Cardiac septum (tissue), 1 donor: ENCODE measurements at places on chromosomes 12 and 14. TPM values are rescaled to one million over a fixed set of nuclear protein-coding genes. Genes with fewer than 3 reads are reported as not detected.
A peak's percentile ranks its signal among the peaks of the same experiment; 100 is the strongest.

- no peak for DNase-seq
These were observed 1.6 kb downstream of the CRIP2 start for GRCh38 chr14:105476097-105476830.

GRCh38 chr14:91143862-91144261, 30.0 kb downstream of the DGLUCY start:
- DNase-seq, result no peak

Gene HHIPL1
- 1.9 TPM for total RNA-seq

GRCh38 chr12:57095440-57095839, 6.5 kb downstream of the NAB2 start:
- DNase-seq, result peak; percentile 35

GRCh38 chr12:51386351-51386750, 4.9 kb downstream of the GALNT6 start:
- DNase-seq, result no peak

Gene PZP
- total RNA-seq, result 0.46 TPM

DNA sequence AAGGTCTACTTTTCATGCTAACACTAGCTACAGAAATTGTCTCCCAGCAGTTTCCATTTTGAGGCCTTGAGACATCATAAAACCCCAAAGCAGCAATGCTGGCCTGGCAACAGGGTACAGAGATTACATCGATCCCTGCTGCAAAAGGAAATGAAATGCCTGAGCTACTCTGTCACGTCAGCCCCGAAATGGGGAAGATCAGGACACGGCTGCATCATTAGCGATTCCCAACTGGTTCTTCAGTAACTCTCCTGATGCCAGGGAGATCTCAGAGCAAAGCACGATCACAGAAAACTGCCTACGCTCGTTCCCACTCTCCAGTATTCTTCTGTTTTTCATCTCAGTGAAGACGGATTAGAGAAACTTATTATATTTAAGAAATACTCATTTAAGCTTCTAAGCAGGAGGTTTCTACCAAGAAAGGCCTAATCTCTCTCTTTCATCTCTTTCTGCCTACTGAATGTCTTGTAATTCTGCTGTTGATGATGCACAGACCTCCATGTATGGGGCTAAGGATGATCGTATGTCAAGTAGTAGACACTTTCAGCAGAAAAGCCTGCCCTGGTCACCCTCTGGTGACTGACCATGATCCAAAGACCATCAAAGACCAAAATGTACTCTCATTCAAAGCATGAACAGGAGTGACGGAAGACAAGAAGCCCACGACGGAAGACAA, 168.5 kb downstream of the RIMBP2 start:
- DNase-seq, result no peak

Gene CD27
- total RNA-seq, result not detected

Gene SLC39A5
- total RNA-seq, result not detected

DNA sequence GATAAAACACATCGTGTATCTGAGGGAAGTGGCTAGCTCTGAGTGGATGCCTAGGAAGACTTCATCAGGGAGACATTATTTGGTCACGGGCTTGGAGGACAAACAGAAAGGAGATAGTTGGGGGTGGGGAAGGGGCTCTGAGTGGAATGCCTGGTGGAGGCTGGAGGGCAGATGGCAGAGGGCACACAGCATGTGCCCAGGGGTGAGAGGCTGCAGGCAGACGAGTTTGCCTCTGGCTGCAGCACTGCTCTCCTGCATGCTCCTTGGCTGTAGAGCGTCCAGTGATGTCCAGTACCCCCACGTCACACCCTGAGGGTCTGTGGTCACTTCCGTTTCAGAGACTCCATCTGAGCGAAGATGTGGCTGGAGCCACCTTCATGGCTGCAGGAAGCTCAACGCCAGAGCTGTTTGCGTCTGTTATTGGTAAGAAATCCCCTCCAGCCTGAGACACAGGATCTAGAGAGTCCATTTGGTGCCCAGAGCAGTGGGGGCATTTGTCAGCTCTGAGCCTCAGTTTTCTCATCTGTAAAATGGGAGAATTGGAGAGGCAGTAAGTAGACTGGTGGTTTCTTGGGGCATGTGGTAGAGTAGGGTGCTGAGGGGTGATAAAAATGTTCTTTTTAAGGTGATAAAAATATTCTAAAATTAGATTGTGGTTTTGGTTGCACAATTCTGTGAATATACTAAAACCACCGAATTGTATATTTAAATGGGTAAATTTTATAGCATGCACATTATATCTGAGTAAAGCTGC, 71.7 kb upstream of the RIN3 start:
- no peak for DNase-seq

DNA sequence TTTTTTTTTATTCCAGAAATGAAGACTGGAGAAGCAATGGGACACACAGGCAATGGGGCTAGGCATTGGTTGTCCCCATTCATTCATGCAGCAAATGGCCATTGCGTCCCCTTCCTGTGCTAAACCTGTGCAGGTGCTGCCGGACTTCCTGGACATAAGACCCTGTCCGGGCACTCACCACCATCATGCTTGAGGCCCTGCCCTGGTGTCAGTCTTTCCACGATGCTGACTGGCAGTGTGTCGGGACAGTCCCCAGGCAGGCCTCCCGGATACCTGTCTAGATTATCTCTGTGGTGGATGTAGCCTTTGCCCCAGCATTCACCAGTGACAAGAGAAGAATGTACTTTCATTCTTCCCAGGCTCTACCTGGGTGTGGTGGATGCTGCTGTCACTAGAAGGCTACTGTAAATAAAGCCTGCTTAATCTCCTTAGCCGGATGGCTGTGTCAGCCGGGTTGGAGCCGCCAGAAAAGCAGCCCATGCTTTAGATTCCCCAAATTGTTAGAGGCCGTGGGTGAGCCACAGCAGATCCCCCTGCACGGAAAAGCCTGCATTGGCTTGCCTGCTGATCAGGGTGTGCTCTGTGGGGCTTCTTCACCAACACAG, 94.5 kb upstream of the PARP11 start:
- no peak for DNase-seq

GRCh38 chr12:7747246-7747645, at the start of gene CLEC4C:
Gene CLEC4C, minus strand, starts transcription at chr12:7747375. Its CDS starts 27 bp downstream, at chr12:7747348.
- no peak for DNase-seq

GRCh38 chr14:38786921-38787320, 316.1 kb downstream of the SEC23A start:
- DNase-seq, result no peak

DNA sequence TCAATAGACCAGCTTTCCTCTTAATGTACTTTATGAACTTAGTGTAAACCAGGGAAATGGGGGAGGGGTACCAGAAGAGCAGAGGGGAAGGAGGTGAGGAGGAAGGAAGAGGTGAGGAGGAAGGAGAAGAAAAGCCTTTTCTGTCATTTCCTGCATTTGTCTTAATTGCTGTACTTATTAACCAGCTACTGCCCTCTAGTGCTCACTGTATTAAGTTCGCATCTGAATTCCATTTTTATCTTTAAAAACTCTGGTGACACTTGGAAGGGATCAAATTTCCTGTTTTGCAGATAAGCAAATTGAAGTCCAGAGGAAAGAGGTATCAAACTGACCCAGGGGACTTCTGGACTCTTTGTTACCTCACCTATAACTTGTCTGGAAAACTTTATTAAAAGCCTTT, 22.2 kb downstream of the MANSC1 start:
- DNase-seq, result no peak
